ENCODE measurements at places on chromosomes 7 and 10.

- no peak for DNase-seq
These were observed 408.9 kb upstream of the AUTS2 start for GRCh38 chr7:69189406-69189805.

DNA sequence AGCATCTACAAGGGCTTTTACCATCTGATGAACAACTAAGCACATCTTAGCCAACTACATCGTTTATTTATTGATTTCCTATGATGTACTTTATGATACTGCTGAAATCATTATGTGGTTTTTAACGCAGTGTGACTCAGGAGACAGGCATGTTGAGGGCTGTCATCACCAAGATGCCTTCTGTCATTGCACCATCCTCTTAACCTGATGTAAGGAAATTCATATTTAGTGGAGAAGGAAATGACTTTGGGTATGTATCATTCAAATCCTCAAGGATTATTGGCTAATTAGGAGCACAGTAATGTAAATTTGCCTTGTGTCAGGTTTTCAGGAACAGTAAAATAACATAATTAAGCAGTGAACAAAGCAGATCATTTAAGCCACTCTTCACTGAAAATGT, 138.5 kb upstream of the MGMT start:
- no peak for DNase-seq

GRCh38 chr10:115909962-115910731, 362.9 kb downstream of the GFRA1 start:
- DNase-seq, result no peak

DNA sequence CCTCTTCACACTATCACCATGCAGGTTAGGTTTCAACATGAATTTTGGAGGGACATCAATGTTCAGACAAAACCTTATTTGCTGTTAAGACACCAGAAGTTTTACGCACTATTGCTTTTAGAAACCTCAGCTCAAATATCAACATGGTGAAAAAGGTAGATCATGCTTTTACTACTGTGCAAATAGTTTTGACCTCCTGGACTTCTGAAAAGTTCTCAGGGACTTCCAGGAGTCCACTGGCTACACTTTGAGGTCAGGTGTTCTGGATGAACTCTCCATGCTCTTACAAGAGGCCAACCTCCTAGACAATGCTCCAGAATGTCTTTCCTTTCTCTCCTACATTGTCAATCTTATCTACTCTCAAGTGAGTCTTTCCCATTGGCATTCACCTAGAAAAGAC, 55.9 kb downstream of the SLC25A13 start:
- DNase-seq, result no peak

DNA sequence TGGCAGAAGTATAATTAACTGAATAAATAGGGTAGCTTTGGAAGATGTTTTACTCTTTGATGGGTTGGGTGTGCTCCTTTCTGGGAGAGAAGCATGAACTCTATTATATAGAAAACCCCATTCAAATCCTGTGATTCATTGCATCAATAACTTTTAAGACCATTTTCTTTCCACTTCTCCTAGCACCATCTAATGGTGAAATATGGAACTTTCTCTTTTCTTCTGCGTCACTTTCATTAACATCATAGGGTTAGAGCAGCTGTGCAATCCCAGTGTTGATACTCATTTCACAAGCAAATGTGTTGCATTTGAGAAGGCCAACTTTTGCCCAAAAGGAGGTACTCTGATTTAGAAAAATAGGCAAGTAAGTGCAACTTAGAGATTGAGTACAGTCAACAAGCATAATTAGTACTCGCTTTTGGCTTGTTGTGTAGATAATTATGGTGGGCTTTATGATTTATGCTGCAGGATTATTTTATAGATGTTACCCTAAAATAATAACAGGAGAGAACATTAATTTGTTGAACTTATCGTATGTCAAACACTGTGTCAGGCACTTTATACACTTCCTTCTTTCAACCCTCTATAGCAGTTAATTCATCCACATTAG, 92.9 kb downstream of the CPED1 start:
- peak; percentile 84 for DNase-seq

- DNase-seq, result no peak
These were observed 712.1 kb upstream of the IGFBP3 start for GRCh38 chr7:46633200-46633599.

DNA sequence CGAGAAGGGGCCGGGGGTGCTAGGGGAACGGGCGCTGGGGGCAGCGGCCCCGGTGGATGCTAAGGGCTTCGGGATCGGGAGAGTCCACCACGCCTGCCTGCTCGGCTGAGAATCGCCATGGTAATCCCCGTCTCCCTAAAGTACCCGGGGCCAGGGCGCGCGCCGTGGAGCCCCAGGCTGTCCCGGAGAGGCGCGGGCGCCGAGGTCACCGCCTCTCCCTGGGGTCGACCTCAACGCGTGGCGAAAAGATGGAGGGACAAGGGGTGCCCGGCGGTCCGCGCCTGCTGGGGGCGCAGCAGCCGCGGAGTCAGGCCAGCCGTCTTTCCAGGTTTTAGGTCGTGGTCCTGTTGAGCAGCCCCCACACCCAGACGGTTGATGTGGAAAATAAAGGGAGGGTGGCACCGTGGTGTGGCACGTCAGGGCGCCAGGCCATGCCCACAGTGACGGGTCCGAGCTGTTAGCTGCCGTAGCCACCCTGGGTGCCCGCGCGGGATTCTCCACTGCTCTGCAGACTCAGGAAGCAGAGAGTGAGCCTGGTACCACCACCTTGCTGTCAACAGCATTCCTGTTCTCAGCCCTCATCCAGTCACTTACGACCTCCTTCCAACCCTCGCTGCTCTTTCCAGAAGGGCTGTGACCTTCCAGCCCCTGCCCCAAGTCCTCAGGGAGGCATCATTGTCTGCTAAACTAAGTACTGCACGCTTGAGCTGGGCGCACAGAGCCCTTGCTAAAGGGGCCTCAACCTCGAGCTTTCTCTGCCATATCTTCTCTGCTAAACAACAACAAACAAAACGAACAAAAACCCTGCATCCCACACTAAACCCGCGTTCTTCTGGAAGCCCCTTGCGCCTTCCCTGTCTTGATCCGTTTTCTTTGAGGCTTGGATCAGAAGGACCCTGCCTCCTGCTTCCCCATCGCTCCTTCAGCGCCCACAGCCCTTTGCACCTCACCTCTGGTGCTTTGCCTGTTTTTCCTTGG, 666 bp downstream of the SMKR1 start:
- DNase-seq, result no peak

DNA sequence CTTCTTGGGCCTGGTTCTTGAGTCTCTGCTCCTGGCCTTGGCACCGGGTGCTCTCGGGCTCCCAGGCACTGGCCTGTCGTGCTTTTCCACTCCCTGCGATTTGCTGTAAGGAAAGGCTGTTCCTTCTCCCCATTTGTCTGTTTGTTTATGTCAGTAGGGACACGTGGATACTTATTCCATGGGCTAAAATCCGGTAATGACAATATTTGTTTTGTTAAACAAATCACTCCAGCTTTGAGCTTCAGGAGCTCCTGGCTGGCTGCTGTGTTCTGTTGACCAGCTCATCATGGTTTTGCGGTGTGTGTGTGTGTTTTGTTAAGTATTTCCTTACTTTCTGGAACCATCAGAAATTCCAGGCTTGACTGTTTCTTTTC, 17.5 kb upstream of the JAKMIP3 start:
- no peak for DNase-seq

GRCh38 chr10:114822444-114823076, 980 bp downstream of the FHIP2A start:
- DNase-seq, result peak; percentile 57

DNA sequence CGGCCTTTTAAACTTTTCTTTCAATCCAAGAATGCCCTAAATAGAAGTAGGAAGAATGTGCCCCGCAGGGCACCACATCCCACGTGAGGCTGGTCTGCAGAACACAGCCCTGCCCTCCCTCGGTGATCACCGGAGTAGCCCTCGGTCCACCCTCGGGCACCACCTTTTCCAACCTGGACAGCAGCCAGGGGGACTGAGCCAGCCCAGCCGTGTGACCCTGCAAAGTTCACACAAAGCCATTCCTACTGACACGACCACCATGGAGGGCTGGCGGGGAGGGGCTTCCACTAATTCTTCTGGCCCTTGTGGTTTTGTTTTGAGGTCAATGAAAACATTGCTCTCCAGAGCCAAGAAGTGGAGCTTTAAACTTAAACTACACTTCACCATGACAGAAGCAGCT, 132.2 kb downstream of the TCERG1L start:
- no peak for DNase-seq

- no peak for DNase-seq
These were observed 117.6 kb downstream of the DIP2C start for GRCh38 chr10:571688-572451.

DNA sequence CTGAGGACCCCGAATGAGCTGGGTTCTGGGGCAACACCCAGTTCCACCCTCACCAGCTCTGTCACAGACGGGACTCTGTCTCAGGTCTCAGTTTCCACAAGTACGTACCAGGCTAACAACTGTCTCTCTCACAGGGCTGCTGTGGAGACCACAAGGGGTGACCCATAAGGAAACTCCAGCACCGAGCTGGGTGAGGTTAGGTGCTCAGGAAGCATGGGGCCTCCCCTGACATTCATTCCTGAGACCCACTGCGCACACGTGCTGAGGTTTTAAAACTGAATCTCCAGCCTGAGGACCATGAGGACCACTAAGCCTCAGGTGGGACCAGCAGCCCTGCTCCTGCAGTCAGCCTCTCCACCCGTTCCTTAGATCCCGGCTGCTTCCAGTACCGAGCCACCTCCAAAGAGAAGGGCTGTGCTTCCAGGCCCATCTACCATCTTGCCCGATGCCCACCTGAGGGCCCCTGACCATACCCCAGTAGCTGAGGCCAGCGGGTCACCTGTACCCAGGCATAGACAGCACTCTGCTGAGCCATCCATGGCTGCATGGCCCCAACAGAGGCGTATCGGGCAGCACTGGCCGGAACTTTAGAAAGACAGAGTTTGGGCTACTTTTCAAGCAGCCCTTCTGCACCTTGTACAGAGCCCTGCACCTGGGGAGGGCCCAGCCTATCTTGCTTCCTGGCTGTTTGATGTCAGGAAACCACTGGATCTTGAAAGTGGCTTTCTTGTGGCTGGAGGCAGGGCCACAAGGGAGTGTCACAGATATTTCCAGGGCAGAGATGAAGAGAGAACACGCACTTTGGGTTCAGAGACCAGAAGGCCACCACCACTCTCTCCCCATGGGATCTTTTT, 18.7 kb downstream of the HSPA12A start:
- no peak for DNase-seq

DNA sequence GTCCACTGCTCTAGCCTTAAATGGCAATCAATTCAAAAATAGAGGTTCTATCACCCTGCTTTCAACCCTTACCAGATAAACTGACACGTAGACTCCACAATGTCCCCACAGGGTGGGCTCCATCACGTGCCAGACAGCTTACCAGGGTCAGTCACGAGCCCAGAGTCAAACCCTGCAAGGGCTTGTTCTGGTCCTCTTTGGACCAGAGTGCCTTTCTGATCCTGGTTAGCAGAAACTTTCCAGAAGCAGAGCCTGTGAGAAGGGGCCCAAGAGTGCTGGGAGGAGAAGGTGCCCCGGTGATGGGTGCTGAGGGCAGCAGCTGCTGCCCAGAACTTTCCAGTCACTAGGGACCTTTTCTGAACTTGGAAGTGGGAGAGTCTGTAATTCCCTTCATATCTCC, 354 bp upstream of the GIMAP5 start:
- DNase-seq, result no peak

All from hematopoietic multipotent progenitor cell treated with erythropoietin and hydrocortisone succinate and interleukin-3 and kit ligand, for 6 days (in vitro differentiated cells).